ENCODE measurements at places on chromosomes 7 and 10.

DNA sequence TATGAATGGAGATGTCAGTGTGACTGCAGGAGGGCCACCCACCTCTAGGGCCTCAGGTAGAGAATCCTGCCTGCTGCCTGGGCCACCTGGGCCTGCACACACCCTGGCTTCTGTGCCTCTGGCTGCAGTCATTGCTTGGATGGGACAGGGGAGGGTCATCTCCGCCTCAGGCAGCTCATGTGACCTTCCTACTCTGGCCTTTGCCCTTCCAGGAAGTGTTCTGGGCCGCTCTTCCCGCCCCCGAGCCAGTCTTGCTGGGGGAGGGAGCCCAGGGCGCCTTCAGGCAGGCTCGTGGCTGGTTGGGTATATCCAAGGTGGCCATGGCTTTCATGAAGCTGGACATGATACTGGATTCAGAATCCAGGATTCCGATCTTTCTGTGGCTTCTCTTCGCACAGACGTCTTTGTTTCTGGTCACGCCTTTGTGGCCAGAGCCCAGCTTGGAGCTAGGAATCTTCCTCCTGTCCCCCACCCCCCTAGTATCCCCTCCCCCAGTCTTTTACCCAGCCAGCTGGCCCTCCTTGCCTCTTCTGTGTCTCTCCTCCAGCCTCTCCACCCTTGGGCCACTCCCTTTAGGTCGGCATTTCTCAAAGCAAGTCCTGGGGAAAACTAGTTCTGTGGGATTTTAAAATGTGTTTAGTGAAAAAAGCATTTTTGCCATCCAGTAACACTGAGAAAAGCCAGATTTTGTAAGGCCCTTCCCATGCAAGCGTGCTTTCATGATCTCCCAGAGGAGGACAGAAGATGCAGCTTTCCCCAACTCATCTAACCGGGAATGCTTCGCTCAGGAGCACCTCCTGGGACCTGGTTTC is 119.6 kb downstream of the ZMIZ1 start:
- no peak for DNase-seq

GRCh38 chr7:156055206-156055822 is 243.1 kb upstream of the SHH start:
- DNase-seq, result no peak

DNA sequence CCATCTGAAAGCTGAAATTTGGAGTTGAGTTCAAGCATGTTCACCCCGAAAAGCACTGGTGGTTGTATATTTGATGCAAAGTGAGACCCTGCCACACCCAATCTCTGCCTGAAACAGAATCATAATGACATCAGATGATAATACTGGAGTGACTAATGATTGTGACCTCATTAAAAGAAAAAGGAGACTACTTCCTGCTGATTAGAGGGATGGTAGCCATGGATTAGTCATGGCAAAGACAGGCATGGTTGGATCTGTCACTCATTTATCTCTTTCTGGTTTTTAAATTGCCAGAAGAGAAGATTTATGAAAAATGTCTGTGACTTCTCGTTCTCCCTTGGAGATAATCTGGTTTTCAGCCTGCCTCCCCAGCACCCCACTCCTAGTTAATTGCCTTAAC is 101.2 kb downstream of the BAMBI start:
- no peak for DNase-seq

DNA sequence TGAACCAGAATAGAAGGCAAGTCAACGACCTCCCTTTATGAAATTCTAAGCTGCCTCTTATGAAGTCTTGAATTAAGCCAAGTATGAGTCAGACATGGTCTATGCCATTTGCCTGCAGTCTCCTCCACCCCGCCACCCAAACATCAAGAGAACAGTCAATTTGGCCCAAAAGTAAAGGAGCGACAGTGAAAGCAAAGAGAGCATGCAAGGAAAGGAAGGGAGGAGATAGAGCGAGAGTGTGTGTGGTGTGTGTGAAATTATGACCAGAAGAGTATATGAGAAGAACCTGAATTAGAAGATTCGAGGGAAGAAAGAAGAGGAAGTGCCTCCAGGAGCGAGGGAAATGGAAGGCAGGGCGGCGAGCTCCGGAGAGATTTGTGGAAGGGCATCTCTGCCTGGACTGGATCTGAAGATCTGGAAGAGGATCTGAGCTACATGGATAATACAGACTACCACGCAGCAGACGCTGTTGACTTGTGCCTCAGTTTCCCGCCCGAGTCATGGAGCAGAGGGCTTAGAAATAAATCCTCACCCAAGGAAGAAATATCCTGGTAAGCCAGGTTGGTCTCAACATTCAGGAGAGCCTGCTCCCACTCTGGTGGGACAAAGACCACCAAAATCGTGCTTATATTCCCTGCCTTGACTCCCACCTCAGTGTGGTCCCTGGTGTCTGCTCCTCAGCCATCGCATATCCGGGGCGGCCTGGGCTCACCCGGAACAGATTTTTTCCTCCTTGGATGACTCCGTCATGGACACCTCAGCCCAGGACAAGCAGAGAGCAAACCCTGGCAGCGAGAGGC is 459 bp downstream of the ZDHHC6 start:
- no peak for DNase-seq

DNA sequence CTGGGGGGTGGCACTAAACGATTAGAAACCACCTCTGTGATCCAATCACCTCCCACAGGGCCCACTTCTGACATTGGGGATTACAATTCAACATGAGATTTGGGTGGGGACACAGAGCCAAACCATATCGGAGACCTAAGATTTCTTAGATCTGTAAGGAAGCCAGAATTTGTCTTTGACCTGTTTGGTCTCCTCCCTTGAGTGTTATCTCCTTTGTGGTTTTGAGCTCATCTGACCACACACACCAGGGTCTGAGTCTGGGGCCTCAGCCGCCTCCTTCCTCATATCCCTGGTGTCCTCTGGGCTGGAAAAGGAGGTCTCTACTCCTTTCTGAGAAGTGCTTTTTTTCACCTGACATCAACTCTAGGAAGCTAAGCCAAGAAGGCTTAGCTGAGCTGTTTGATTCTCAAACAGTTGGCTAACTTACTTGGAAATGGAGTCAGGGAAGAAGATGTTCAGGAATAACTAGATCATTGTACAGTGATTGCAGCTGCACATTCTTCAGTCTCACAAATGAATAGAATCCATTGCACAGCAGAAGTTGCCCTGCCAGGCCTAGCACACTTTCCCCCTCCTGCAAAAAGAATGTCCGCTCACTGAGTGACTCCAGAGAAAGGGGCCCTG is 167.4 kb downstream of the ARHGAP21 start:
- DNase-seq, result no peak
